Breast epithelium (tissue), 4 donors: ENCODE measurements at places on chromosomes 11 and 22.
A peak's percentile ranks its signal among the peaks of the same experiment; 100 is the strongest.

DNA sequence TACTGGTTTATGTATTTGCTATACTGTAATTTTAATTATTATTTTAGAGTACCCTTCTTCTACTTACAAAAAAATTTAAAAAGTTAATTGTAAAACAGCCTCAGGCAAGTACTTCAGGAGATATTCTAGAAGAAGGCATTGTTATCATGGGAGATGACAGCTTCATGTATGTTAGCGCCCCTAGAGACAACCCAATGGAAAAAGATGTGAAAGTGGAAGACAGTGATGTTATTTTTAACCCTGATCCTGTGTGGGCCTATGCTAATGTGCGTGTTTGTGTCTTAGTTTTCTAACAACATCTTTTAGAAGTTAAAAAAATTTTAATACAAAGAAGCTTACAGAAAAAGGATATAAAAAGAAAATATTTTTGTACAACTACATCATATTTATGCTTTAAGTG lies 205.0 kb downstream of the FAM76B start:
- DNase-seq, result no peak

- no peak for DNase-seq
These were observed 9.5 kb downstream of the ALDH3B2 start for GRCh38 chr11:67664696-67665540.

DNA sequence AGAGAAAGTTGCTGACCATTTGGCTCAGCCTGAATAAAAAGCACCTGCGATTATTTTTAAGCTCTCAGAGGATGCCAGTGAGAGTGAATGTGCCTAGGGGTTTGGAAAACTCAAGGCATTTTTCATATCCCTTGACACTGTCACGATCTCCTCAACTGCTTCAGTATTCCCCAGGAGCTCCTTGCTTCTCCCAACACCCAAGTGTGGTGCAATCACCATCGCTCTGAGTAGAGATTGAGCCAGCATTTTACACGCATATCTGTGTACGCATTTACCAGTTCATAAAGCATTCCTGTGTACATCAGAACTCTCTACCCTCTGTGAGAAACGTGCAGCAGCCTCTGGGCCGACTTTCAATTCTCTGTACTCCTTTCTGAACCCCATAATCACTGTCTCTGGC lies 1.3 kb downstream of the SRRD start:
- no peak for DNase-seq

DNA sequence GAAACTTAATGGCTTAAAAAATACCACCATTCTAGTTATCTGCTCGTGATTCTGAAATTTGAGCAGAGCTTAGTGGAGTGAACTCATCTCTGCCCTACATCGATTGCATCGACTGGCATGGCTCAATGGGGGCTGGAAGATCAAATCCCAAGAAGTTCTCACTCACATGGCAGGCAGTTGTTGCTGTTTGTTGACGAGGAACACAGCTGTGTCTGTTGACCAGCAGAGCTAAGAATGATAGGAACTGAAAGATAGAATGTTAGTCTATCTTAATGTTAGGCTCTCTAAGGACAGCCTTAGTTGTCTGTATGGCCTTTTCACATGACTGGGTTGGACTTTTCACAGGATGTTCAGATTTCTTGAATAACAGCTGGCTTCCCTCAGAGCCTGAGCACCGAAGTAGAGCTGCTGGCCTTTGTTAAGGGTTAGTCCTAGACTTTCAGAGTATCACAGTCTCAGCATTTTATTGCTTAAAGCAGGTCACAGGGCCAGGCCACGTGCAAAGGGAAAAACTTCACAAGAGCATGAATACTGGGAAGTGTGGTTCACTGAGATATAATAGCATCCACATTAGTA lies 31.6 kb upstream of the IZUMO1R start:
- no peak for DNase-seq

GRCh38 chr11:75333022-75333806 lies 18.2 kb downstream of the ARRB1 start:
- no peak for DNase-seq

GRCh38 chr11:31845331-31845730 lies 34.2 kb upstream of the PAX6 start:
- no peak for DNase-seq

- DNase-seq, result no peak
These were observed 90.8 kb upstream of the ALKBH3 start for GRCh38 chr11:43789700-43790443.

- no peak for DNase-seq
These were observed 88.4 kb downstream of the SLC1A2 start for GRCh38 chr11:35330931-35331330.

- DNase-seq, result peak; percentile 79
These were observed at the start of gene SMCO4 for GRCh38 chr11:93543292-93543977. Gene SMCO4, minus strand, starts transcription at chr11:93543391. Its CDS starts 64,202 bp downstream, at chr11:93479189.

- DNase-seq, result no peak
These were observed 66.1 kb downstream of the FAM76B start for GRCh38 chr11:95723361-95723942.

GRCh38 chr22:46233231-46233630 lies 16.9 kb downstream of the CDPF1 start:
- no peak for DNase-seq

DNA sequence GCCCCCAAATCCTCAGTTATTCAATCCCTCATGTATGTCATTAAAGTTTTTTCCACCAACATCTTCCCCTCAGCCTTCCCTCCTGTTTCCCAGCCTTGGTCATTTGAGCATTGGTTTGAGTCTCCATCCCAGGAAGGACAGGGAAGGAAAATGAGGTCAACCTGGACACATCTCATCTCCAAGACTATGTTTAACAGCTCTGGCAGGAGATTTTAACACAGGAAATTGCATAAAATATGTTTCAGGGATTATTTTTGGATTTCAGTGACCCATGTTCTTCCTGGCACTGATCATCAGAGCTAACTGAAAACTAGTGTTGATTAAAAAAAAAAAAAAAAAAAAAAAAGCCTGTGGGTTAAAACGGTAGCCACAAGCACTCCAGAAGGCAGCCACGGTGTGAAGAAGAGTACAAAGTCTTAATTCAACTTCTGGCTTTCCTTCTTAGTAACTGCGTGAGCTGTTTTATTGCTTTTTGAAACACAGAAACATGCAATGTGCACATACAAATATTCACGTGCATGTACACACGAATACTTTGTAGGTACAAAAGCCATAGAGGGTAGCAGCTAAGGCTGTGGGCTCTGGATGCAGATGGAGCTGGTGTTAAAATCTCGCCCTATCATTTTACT lies 164.4 kb upstream of the DDI1 start:
- no peak for DNase-seq

DNA sequence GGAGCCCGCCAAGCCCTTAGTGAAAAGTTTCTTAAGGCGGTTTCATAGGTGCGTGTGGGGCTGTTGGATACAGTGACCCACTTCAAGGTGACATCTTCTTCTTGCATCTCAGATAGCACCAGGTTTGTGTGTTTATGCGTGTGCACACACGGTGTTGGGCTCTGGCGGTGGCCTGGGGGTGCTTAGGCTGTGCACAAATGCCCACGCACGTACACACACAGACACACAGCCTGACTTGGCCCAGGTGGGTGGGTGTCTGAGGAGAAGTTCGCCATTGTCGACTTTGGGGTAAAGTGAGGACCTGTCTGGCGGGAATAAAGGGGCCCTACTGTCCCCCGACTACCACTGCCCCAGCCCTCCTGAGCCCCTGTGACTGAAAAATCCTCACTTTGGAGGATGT lies 103.8 kb downstream of the KCNQ1 start:
- no peak for DNase-seq

- DNase-seq, result no peak
These were observed 737.2 kb downstream of the LRRC4C start for GRCh38 chr11:40722179-40722795.

- no peak for DNase-seq
These were observed 50.3 kb downstream of the GRAMD1B start for GRCh38 chr11:123480290-123480815.

DNA sequence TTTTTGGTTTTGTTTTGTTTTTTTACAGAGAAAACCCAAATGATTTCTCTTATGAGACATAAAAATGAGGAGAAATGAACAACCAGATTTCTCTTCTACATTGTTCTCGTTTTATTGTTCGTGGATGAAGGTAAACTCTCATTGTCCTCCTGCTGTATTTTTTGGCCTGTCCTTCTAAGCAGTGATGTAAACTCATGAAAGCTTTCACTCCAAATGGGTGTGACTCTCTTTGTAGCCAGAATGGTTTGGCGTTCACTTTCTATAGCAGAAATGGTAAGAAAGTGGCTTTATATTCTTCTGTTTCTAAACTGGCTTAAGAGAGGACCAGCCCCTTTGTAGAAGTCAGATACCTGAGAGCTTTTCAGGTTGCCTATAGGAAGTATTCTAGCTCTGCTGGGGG lies 15.5 kb upstream of the BMAL1 start:
- DNase-seq, result no peak

GRCh38 chr11:69270941-69271340 lies 23.0 kb upstream of the MYEOV start:
- no peak for DNase-seq

DNA sequence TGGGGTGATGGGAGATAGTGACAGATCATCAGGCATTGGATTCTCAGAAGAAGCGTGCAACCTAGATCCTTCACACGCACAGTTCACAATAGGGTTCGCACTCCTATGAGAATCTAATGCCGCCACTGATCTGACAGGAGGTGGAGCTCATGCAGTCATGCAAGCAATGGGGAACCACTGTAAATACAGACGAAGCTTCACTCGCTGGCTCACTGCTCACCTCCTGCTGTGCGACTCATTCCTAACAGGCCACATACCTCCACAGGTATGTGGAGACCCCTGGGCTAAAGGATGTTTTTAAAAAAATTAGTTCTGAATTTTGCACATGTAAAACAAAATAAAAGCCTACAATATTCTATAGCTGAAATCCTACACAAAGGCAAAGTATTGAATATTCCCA lies 20.5 kb upstream of the TEAD1 start:
- DNase-seq, result no peak

DNA sequence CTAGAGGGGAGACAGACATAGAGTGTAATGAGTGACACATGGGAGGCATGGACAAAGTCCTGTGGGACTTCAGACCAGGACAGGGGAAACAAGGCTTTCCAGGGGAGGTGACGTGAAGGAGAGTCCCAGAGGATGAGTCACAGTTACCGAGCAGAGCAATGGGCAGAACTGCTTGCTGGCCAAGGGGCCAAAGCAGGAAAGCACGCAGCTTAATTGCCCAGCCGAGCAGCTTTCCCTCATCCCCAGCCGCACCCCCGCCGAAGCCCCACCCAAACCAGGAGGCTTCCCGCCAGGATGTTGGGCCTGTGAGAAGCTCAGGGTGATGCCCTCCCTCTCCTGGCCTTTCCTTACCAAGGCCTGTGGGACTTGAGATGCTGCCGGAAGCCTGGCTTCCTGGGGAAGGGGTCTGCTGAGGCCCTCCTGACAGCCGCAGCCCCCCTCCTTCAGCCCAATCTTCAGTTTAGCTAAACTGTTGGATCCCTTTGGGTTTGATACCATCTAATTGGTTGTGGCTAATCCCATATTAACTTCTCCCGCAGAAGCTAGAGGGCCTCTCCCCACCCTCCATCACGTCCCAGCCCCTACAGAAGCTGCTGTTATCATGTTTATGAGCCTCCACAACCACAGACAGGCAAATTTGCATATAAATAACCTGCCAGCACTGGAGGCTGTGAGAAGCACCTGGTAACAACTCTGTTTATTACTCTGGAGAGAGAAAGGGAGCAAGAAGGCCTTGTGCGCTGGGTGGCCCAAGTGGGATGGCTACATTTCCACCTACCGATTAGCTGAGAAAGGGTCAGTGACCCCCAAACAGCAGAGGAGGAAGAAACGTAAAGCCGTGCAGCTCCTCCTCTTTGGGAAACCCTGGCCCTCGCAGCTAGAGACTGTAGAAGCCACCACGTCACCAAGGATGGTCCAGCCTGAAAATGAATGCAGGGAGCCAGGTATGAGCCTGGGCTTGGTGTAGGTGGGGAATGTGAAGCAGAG lies 80.0 kb downstream of the TRIM29 start:
- no peak for DNase-seq

DNA sequence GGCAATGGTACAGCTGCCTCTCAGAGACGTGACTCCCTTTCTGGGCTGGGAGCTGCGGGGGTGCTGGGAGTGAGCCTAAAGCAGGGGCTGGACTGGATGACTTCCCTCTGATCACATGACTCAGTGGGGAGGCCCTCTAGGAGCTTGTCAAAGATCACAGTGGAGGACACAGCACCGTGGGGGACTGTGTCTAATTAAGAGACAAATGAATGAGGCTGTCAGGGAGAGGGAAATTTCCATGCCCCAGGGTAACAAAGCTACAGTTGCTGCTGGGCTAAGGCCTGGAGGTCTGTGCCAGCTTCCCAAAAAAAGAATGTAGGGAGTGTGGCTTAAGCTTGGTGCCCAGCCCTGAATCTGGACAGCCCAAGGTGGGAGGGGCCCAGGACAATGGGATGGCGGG lies 262.8 kb upstream of the PLET1 start:
- no peak for DNase-seq

DNA sequence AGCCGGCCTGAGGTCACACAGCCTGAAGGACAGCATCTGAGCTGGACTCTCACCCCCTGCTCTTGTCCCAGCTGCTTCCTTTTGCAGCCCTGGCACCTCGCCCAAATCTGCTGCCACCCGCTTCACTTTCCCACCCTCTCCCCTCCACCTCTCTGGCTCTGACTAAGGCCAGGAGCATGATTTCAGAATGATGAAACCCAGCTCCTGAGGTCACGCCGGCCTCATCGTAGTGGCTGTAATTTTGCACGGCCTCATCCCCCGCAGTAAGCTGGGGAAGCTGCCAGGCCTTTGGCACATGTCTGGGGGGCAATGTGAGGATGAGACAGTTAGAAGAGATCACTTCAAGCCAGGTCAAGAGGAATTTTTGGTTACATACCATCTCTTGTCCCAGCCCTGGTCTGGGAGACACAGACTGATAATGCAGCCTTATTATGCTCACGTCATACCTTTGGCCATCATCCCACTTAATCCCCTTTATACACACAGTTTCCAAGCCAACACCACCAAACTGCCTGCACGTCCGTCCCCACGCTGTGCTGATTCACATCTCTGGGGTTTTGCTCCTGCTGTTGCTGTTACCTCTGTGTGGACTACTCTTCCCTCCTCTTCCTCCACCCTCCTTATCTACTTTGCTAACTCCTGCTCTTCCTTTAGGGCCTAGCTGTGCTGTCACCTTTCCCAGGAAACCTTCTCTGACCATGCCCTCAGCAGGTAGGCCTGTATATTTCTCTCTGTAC lies 58.1 kb downstream of the CHRDL2 start:
- DNase-seq, result peak; percentile 53

GRCh38 chr22:46540874-46541273 lies 3.5 kb upstream of the CELSR1 start:
- DNase-seq, result no peak

GRCh38 chr11:68549789-68550484 lies 89.4 kb downstream of the PPP6R3 start:
- no peak for DNase-seq

DNA sequence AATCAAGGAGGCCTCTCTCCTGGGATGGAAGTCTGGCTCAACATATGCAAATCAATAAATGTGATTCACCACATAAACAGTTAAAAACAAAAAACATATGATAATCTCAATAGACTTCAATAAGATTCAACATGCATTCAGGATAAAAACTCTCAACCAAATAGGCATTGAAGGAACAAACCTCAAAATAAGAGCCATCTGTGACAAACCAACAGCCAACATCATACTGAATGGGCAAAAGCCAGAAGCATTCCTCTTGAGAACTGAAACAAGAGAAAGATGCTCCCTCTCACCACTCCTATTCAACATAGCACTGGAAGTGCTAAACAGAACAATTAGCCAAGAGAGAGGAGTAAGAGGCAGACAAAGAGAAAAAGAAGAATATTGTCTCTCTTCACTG lies 54.0 kb upstream of the SEZ6L start:
- no peak for DNase-seq

GRCh38 chr11:32385998-32386397 lies 49.3 kb downstream of the WT1 start:
- no peak for DNase-seq

GRCh38 chr11:78802058-78802761 lies 227.5 kb upstream of the NARS2 start:
- DNase-seq, result no peak
